ENCODE measurements at places on chromosomes 13 and 19. TPM values are rescaled to one million over a fixed set of nuclear protein-coding genes. Genes with fewer than 3 reads are reported as not detected.

- DNase-seq, result no peak
Measured at GRCh38 chr13:111555903-111556302, 235.5 kb downstream of the TEX29 start.

KLK3 gene
- total RNA-seq, result not detected

DNA sequence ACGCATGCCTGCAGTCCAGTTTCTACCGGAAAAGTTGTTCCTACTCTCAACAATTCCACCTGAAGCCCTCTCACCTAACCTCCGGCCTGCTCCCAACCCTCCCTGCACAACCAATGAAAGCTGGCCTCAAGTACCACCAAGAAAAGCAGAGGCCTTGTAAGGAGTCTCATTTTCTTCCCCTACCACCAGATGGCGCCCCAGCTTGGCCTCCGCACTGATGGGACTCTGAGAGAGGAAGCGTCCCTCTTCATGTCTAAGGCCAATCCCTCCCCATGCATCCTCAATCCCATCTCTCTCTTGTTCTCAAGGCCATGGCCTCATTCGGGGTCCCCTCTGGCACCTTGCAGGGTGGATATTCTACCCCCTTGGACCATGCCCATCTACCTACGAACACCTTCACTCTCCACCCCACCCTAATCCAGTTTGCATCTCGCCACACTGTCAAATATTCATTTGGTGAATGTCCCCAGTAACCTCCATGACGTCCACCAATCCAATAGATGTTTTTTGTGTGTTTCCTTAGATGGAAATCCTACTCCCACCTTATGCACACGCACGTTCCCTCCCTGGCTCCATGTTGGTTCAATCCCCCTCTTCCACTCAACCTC is 412.8 kb downstream of the ZNF536 start:
- DNase-seq, result no peak

STOML3 gene
- not detected for total RNA-seq

DNA sequence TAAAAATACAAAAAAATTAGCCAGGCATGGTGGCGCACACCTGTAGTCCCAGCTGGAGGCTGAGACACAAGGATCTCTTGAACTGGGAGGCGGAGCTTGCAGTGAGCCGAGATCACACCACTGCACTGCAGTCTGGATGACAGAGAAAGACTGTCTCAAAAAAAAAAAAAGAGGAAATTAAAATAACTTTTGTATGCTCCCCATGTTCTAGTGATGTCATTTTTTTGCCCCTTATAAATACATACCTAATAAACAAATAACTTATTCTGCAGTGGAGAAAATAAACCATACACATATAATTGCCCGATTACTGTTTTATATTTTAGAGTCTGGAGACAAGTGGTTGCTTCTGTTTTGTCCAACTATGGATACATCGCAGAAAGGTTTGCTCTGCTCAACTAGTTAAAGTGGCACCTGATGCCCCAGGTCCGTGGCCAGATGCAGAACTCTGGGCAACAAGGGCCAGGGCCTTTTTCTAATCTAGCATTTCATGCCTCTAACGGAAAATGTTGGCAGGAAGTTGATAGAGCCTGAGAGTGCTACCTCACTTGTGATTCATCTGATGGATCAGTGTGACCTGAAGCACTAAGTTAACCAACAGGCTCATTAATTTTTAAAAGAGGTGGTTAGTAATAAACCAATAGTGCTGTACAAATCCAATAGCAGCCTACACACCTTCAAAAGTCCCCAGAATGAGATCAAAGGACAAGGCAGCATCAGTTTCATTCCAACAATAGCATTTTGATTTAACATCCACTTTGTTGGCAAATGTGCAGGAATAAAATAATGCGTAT is 18.8 kb downstream of the UBE2L5 start:
- peak; percentile 40 for DNase-seq

- DNase-seq, result no peak
Measured at GRCh38 chr19:40512473-40513344, 45.9 kb downstream of the SPTBN4 start.
